Naive thymus-derived CD8-positive, alpha-beta T cell (primary cell): ENCODE measurements at places on chromosomes 5 and 9. TPM values are rescaled to one million over a fixed set of nuclear protein-coding genes. Genes with fewer than 3 reads are reported as not detected.

PCDHGB4 gene
- total RNA-seq, result 0.25 TPM

DMRT3 gene
- not detected for total RNA-seq

IFNA2 gene
- total RNA-seq, result not detected

MARCOL gene
- total RNA-seq, result not detected

SEMA4D gene
- 573 TPM for total RNA-seq

LOX gene
- not detected for total RNA-seq

TEK gene
- total RNA-seq, result not detected

NIPAL4 gene
- total RNA-seq, result 0.11 TPM

SPATA31C1 gene
- not detected for total RNA-seq

OLFML2A gene
- total RNA-seq, result 0.05 TPM

WNT8A gene
- not detected for total RNA-seq

NRARP gene
- total RNA-seq, result 2.5 TPM

PCDHA9 gene
- total RNA-seq, result not detected

PROB1 gene
- total RNA-seq, result 0.88 TPM

PCDHGA8 gene
- total RNA-seq, result 0.22 TPM

ZDHHC11 gene
- total RNA-seq, result 9.8 TPM

SRD5A1 gene
- total RNA-seq, result 9.0 TPM

MGAT1 gene
- total RNA-seq, result 195 TPM

LVRN gene
- total RNA-seq, result not detected

CDKN2B gene
- not detected for total RNA-seq
